ENCODE measurements at places on chromosomes 12 and 14.
A peak's percentile ranks its signal among the peaks of the same experiment; 100 is the strongest.

- no peak for DNase-seq
Observed at GRCh38 chr14:68983191-68983590, 4.1 kb upstream of the ACTN1 start.

- no peak for DNase-seq
Observed at GRCh38 chr14:57573173-57573572, 79.5 kb upstream of the CCDC198 start.

GRCh38 chr14:22333422-22334274 is 255.4 kb downstream of the DAD1 start:
- DNase-seq = peak; percentile 26

- no peak for DNase-seq
Observed at GRCh38 chr12:32920506-32921085, 24.0 kb upstream of the PKP2 start.

DNA sequence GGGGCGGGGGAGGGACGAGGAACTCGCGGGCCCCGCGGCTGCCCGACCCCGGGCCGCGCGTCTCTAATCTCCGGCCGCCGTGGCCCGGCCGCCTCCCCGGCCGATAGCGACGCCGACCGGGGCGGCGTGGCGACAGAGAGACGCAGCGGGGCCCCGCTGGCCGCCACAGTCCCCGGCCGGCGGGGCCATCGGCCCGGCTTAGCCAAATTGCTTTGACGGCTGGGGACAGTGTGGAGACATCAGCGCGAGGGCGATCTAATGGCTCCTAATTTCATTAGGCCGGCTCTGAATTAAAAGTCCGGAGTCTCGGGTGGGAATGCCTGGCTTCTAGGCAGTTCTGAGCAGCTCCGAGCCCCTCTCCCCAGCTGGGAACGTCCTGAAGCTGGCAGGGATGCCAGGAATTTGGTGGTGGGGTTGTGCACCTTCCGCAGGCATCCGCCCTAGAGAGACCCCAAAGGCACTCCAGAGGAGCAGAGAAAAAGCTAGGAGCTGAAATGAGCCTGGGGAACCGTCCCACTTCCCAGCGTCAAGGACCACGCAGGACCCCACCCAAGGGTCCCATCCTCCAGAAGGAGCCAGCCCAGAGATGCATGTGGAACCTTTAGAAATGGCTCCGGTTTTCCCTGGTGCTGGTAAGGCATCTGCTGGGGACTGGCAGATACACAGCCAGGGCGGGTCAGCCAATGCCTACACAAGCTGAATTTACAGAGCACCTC is 9.6 kb downstream of the TBX5 start:
- DNase-seq = no peak

GRCh38 chr14:59199205-59199604 is 10.7 kb downstream of the DAAM1 start:
- no peak for DNase-seq

- DNase-seq = no peak
Observed at GRCh38 chr12:130816097-130816496, 23.0 kb downstream of the STX2 start.

- DNase-seq = no peak
Observed at GRCh38 chr12:94938583-94938982, 64.9 kb downstream of the NDUFA12 start.

- peak; percentile 92 for DNase-seq
Observed at GRCh38 chr14:85415015-85415712, 114.8 kb upstream of the FLRT2 start.

- DNase-seq = no peak
Observed at GRCh38 chr12:113950873-113951272, 15.3 kb downstream of the RBM19 start.

GRCh38 chr12:51448618-51449256 is 24.1 kb downstream of the SLC4A8 start:
- DNase-seq = no peak

- no peak for DNase-seq
Observed at GRCh38 chr12:53481939-53482586, 17.2 kb downstream of the MAP3K12 start.

DNA sequence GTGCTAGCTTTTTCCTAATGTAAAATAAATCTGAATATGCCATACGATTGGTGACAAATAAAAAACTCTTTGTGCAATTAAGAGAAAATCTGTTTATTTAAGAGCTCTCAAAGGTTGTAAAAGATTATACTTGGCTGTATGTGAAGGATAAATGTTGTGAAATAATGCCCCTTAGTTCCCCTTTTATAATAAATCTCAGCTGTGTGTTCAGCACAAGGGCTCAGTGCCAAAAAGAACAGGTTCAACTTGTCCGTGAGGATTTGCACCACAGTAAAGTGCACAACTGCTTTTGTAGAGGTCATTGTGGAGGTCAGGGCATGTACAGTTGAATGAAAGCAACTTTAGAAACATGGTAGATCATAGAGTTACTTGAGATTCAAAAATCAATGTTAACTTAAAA is 118.6 kb downstream of the TRMT5 start:
- peak; percentile 1 for DNase-seq

DNA sequence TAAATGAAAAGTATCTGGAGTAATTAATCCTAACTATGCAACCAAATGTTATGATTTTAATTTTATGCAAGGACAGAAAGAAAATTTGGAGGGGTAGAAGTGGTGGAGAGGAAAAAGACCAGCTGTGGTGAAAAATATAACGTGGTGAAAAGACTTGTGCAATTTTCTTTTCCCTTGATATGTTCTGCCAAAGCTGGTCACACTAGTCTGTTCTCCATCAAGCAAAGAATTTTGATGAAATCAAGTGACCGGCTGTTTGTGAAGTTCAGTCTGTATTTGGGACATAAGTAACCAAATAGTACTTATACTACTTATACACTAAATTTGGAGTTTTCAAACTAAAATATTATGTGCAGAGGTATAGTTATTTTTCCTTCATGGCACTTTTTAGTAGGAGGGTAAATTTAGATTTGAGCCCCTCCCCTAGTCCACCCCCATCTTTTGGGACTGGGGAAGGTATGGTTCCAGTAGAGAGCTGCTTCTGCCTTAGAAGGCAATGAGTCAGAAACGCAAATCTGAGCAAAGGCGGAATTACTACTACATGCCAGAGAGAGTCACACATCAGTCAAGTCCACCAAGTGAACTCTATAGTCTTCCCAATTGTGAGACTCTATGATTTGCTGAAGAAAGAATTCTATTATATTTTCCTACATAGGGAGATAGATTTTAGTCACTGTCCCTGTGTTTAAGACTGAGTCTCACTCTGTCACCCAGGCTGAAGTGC is 229.7 kb downstream of the SLC25A21 start:
- DNase-seq = peak; percentile 14

DNA sequence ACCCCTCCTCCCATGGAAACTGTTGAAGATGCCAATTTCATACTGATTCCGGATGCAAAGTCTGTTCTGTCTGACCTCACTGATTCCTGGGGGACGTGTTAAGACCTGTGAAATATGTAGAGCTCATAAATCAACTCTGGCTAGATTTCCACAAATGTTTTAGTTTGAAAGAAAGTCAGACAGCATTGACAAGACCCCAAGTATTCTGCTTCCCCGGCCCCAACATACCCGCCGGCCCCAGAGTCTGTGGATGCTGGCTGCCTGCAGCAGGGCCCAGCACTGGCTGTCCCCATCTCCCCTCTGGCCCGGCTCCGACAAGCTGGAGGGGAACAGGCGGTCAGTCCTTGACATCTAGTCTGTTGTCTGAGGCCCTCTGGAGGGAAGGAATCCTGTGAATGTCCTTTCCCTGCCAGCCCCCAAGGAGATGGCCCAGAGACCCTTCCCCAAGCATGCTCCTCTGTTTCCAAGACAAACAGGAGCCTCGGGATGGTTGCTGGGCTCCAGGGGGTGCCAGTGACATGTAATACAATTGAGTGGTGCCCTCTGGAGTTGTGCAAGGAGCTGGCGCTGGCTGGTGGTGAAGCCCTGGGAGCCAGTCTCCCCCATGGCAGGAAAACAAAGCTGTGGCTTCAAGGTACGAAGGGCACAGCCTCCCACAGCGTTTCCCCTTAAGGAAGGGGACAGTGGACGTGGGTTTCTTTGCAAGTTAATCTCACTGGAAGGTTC is 22.3 kb downstream of the FBLN5 start:
- peak; percentile 52 for DNase-seq

GRCh38 chr14:72643317-72643801 is 250.5 kb downstream of the DPF3 start:
- DNase-seq = peak; percentile 96

DNA sequence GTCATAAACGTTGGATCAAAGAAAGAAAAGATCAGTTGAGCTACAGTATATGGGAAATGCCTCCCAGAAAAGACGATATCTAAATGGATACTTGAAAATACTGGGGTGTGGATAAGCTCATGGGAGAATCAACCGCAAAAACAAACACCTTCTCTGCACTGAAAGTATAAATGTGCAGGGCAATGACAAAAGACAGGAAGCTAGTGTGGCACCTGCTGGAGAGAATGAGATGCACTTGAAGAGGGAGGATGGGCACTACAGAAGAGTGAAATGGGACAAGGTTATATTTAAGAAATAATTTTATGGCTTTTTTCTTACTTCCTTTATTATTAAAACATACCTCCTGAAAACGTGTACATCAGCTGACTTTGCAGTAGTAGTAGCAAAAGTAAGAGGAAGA is 153.7 kb downstream of the PRKD1 start:
- DNase-seq = no peak

Measured in AG10803 (cell line).